ENCODE measurements at places on chromosomes 13 and 19. TPM values are rescaled to one million over a fixed set of nuclear protein-coding genes. Genes with fewer than 3 reads are reported as not detected.
A peak's percentile ranks its signal among the peaks of the same experiment; 100 is the strongest.

Gene FCAR
- polyA plus RNA-seq: not detected

Gene PPM1N
- 3.9 TPM for polyA plus RNA-seq

Gene ADAMTSL5
- 0.43 TPM for polyA plus RNA-seq

Gene TMEM161A
- polyA plus RNA-seq: 22.0 TPM

Gene GJA3
- polyA plus RNA-seq: not detected

Gene SERPINE3
- polyA plus RNA-seq: not detected

GRCh38 chr19:35408284-35409171 is 37.7 kb downstream of the GPR42 start:
- H3K27me3 ChIP-seq: peaks cover 5% of the 10 kb centered on the region
- no peak for DNase-seq
- no peaks in the 10 kb centered on the region for H3K36me3 ChIP-seq

- H3K27ac ChIP-seq: no peak overlapping the region
- H3K4me3 ChIP-seq: no peak overlapping the region
- no peaks in the 10 kb centered on the region for H3K36me3 ChIP-seq
- H3K4me1 ChIP-seq: no peaks in the 10 kb centered on the region
- H3K27me3 ChIP-seq: peaks cover 4% of the 10 kb centered on the region
Measured at GRCh38 chr13:79589603-79590393, 108.8 kb downstream of the NDFIP2 start.

DNA sequence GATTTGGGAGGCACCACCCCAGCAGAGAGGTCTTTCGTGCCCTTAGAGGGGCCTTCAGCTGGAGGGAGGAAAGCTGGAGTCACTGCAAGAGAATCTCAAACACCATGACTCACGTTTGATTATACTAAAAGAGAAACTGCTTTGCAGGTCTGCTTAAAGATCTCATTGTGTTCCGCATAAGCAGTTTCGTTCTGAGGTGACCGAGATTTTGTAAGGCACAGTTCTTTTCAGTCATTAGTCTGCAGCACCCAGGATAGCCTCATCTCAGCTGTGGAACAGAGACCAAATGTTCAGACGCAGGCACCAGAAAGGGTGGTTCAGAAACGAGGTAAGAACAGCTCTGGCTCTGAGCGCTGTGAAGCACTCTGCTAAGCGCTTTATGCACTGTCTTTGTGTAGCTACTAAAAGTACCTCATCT is 71.2 kb upstream of the GTF3A start:
- no peaks in the 10 kb centered on the region for H3K4me1 ChIP-seq
- H3K36me3 ChIP-seq: no peaks in the 10 kb centered on the region
- H3K27me3 ChIP-seq: peaks cover 4% of the 10 kb centered on the region
- H3K27ac ChIP-seq: no peak overlapping the region
- DNase-seq: no peak

DNA sequence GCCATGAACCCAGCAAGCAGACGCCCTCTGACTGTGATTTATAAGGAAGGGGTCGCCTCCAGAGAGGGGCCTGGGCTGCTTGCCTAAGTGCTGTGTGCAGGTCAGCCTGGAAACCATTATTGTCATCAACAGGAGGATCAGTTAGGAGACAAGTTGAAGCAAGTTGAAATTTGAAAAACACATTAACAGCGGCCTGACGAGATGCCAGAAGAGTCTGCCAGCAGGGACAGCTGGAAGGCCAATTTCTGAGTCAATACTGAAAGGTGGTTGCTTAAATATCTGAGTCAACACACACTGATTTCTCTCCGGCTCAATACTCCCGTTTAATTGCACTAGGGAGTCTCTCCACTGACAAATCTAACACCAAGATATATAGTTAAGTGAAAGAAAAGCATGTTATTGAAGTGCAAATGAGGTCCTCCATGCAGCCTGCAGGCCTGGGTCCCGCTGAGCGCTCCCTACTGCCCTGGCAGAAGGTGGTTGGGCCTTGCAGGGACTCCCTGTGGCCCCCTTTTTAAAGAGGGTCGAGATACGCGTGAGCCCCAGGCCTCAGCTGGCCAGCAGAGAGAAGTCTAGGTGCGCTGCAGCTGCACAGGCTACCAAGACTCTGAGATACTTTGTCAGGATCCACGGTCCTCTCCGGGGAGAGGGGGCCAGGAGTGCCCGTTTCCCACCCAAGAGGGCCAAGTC is 91.1 kb downstream of the RNASEH2B start:
- peaks cover 7% of the 10 kb centered on the region for H3K36me3 ChIP-seq
- peaks cover 7% of the 10 kb centered on the region for H3K27me3 ChIP-seq
- no peak overlapping the region for H3K27ac ChIP-seq
- no peak for DNase-seq
- H3K4me3 ChIP-seq: no peak overlapping the region

DNA sequence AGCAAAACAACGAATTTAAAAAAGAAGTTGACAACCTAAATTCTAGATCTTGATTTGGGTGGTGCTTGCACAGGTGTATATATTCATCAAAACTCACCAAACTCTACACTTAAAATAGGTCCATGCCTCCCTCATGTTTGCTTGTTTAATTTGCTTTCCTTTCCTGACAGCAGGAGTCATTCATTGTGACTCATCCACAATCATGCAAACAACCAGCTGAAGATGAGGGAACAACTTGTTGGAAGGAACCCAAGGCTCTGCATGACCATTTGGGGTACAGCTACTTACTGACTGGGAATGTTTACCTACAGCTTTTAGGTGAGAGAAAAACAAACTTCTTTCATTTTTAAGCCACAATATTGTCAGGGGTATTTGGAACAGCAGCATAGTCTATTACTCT is 96.6 kb downstream of the RXFP2 start:
- DNase-seq: no peak
- H3K27me3 ChIP-seq: peaks cover under 1% of the 10 kb centered on the region
- H3K36me3 ChIP-seq: no peaks in the 10 kb centered on the region
- no peak overlapping the region for H3K4me3 ChIP-seq
- H3K4me1 ChIP-seq: no peaks in the 10 kb centered on the region
- H3K27ac ChIP-seq: no peak overlapping the region

DNA sequence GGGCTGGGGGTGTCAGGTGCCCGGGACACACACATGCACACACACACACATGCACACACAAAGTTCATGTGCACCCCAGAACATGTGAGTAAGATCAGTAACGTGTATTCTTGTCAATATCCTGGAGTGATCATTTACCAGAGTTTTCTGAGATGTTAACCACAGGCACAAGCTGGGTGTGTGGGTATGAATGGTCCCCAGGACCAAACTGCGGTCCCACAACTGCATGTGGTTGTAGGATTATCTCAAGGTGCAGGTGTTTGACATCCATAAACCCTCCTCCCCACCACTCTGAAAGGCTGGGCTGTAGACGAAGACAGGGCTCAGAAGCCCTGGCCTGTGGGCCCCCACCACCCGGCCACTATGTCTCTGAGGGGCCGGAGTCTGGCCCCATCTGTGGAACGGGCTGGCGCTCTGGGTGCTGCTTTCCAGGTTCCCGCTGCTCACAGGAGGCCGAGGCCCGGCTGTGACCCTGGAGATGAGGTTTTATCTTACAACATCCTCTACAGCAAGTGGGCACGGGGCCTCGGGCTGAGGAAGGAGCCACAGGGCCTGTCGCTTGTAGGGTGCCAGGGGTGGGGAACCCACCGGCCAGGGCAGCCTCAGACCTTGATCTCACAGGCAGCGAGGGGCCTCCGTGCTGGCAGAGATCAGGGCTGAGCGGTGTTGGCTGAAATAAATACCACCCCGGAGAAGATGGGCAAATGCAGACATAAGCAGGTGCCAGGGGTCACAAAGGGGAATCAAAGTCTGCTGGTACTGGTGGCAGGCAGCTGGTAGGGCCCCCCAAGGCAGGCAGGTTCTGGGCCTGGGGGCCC is 4.3 kb downstream of the F2RL3 start:
- H3K27me3 ChIP-seq: peaks cover 17% of the 10 kb centered on the region
- H3K27ac ChIP-seq: peak overlapping the region; percentile 31
- H3K4me3 ChIP-seq: peak overlapping the region; percentile 14
- H3K4me1 ChIP-seq: peaks cover 49% of the 10 kb centered on the region
- no peak for DNase-seq
